ENCODE measurements at places on chromosomes 11 and 22.

DNA sequence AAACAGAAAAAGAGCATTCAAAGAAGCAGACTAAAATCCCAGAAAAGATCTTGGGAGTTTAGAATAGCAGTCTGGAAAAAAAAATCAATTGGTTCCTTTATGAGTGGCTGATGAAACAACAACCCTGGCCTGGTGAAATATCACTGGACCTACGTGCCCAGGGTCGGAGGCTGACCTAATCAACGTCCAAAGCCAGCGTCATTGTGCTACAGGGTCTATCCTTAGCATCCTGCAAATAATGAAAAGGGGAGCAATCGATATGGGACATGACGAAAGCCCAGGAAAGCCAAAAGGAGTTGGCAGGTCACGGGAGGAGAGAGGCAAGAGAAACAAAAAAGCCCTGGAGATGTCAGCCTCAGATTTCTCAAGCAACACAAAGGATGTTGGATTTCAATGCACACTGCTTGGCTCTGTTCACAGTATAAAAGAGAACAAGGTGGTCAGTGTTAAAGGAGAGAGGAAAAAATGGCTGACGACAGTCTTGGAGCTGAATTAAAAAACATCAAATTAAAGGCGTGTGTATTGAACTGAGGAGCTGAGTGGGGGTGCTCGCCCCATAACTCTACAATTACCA, 148.8 kb downstream of the BLID start:
- DNase-seq, result no peak

GRCh38 chr11:111974446-111974845, 37.3 kb downstream of the DIXDC1 start:
- DNase-seq, result no peak

DNA sequence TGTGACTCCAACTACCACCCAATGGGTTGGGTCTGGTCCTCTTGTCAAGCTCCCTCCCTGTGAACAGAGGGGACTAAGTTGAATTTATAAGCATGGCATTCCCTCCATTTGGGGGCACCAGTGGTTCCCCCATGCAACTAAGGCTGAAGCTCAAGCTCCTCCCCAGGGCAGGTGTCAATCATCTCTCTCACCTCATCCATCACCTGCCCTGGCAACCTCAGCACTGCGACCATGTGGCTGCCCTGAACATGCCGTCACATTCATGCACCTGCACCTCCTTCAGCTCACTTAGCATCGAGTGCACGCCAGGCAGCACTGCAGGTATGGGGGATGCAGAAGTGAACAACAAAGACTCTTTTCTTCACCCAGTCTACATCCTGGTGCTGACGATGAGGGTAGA, 799.3 kb downstream of the TBC1D22A start:
- DNase-seq, result no peak

GRCh38 chr11:78548911-78549590, 25.6 kb downstream of the NARS2 start:
- DNase-seq, result no peak

GRCh38 chr22:37453696-37454095, 26.4 kb upstream of the ELFN2 start:
- DNase-seq, result no peak

GRCh38 chr22:38035530-38035885, 21.7 kb upstream of the PICK1 start:
- no peak for DNase-seq

DNA sequence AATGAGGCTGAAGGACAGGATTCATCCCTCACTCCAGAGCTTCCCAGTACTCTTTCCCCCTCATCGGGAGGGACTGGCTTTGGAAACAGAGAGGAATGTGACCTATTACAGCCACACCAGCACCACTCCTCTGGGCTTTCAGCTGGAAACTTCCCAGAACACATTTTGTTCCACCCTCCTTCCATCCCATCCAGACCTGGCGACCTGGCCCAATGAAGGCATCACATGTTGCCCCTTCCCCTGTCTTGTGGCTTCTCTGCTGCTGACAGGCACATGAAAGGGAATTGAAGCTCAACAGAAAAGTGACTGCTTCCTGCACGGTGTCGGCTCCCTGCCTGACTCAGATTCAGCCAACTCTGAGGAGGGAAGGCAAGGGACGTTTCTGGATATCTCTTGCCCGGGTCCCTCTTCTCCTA, 19.1 kb downstream of the IRAG1 start:
- no peak for DNase-seq

GRCh38 chr22:27501191-27501936, 300.2 kb downstream of the MN1 start:
- DNase-seq, result no peak

DNA sequence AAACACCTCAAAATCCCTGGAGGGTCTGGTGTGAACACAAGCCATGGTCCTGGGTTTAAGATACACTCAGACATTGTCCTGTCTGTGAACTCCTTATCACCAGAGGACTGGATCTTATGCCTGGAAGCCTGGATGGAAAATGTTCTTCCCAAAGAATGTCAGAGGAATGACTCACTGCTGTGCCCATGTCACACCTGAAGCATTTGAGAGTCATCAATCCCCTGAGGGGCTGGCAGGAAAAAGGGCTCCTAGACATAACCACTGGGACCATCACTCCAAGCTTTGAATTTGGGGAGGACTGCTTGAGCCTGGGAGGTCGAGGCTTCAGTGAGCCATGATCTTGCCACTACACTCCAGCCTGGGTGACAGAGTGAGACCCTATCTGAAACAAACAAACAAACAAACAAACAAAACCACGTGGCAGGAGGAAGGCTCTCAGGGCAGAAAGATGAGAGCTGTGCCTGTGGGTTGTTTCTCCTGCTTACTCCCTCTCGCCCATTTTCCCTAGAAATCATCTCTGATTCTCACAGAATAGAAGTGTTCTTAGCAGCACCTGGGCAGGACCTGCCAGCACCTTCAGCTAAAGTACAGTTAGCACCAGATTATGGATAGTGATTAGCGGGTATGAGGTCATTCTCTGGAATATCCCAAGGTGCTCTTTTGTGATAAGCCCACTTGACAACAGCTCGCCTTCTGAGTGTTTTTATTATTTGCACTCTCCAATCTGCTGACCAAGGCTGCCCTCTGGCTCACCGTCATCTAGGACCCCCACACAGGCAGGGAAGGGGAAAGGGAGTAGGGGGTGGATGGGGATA, 11.9 kb upstream of the PRG2 start:
- no peak for DNase-seq
